ENCODE measurements at places on chromosomes 6 and 20.

- no peak for DNase-seq
These were observed 103.6 kb upstream of the SCGN start for GRCh38 chr6:25548451-25548850.

- DNase-seq, result no peak
These were observed 521.5 kb upstream of the IRAK1BP1 start for GRCh38 chr6:78345882-78346281.

DNA sequence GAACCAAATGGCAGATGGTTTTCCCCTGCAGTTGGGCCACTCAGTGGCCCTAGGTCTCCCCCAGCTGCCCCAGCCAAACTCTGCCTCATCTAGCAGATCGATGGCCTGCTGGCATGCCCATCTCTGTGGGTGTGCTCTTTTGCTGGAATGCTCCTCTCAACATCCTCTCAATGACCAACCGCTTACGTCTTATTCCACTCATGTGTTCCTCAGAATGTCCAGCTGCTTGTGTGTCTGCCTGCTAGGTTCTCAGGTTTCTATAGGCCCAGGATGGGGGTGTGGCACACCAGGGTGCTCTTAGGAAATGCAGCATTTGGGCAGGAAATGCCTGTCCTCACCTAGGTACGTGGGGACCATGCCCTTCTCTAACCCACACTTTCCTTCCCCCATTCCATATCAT lies 509.9 kb upstream of the SYNCRIP start:
- DNase-seq, result no peak

GRCh38 chr6:12596731-12597130 lies 119.8 kb upstream of the PHACTR1 start:
- no peak for DNase-seq

- DNase-seq, result no peak
These were observed 449.6 kb downstream of the RFPL4B start for GRCh38 chr6:112796712-112797111.

DNA sequence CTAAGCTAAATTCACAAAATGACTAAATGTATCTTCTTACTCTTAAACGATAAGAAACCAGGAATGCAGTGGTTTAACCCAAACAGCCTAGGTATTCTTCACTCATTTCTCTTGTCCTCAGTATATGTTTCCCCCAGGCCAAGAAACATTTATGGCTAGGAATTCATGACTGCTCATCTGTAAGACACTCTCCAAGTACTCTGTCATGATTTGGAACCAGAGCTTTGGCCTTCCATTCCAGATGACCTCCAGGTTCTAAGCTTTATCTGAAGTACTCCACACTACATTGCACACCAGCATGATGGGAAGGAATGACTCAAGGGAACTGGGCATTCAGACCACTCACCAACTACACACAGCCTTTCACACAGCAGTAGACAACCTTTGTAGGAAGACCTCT lies 29.3 kb downstream of the NT5E start:
- no peak for DNase-seq

DNA sequence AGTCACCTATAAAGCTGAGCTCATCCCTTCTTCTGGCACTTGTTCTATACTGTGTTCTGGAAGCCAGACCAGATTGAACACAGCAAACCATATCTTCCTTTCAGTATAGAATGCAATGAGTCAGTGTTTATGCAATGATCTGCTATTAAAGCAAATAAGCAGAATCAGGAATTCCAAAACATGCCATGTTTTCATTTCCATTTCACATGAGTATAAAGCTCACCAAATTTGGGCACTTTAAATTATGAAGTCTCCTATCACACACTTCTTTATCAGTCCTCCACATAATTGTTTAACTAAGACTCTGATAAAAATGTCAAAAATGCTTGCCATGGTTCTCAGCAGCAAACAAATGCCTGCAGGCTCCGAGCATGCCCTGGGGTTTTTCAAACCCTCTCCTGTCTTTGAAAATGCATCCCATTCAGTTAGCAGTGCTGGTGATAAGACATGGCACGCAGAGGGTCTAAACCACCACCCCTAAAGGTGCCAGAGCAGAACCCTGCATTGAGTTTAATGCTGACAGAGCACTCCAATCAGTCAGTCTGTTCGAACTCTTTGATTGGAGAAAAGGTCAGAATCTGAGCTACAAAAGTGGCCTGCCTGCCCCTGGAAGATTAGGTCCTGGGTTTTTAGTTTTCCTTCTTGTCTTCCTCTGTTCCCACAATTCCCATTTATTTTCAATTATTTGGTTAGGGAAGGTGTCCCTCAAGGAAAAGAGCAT lies 234.1 kb downstream of the GMPR start:
- no peak for DNase-seq

DNA sequence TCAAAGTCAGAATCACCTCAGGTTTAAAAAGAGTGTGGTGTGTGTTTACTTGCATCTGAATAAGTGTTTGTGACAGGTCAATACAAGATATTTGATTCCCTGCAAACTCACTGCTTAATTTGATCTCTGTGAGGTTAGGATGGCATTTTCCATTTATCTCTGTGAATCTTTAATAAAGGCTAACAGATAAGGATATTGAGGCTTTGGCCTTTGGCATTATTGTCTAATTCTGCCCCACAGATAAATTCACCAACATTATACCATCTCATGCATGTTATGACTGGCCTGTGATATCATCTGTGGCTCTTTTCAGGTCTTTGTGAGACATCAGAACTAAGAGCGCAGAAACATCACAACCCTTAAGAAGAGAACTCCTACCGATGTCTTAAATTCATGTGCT lies 84.7 kb downstream of the TRMT6 start:
- no peak for DNase-seq

- DNase-seq, result no peak
These were observed 51.9 kb upstream of the EXOC2 start for GRCh38 chr6:744666-745353.

DNA sequence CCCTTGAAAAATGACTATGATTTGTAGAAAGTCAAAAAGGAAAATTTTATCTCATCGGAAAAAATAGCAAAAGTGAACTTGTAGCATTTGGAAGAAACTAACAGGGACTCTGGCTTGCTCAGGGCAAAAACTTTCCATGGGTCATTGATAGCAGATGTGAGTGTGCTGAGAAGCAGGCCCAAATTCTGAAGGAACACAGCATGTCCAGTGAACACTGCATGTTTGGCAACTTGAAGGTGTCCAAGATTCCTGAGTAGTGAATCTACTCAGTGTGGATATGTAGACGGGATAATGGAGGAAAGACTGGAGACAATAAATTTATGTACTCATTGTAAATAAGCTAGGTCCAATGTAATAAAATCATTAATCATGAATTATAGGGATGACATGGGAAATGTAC lies 8.2 kb downstream of the SLC17A2 start:
- no peak for DNase-seq

GRCh38 chr20:40640667-40641066 lies 48.4 kb downstream of the MAFB start:
- DNase-seq, result no peak

- no peak for DNase-seq
These were observed 68.7 kb upstream of the CST7 start for GRCh38 chr20:24880356-24880755.

DNA sequence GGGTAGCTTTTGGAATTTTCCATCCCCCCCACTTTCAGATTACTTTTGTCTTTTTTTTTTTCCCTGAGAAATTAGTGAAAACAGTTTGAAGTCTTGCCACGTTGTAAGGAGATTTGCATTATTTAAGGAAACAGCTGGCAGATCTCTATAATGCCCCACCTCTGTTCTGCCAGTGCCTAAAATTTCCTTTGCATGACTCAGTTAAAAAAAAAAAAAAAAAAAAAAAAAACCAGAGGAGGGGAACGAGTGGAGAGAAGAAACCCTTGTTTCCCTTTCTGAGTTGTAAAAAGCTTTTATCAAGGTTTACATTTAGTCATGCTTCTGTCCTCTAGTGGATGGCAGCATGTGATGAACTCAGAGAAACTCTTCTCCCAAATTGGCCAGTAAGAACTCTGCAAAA lies 33.5 kb downstream of the CARMIL1 start:
- no peak for DNase-seq

GRCh38 chr6:78854546-78854945 lies 12.8 kb upstream of the IRAK1BP1 start:
- no peak for DNase-seq

DNA sequence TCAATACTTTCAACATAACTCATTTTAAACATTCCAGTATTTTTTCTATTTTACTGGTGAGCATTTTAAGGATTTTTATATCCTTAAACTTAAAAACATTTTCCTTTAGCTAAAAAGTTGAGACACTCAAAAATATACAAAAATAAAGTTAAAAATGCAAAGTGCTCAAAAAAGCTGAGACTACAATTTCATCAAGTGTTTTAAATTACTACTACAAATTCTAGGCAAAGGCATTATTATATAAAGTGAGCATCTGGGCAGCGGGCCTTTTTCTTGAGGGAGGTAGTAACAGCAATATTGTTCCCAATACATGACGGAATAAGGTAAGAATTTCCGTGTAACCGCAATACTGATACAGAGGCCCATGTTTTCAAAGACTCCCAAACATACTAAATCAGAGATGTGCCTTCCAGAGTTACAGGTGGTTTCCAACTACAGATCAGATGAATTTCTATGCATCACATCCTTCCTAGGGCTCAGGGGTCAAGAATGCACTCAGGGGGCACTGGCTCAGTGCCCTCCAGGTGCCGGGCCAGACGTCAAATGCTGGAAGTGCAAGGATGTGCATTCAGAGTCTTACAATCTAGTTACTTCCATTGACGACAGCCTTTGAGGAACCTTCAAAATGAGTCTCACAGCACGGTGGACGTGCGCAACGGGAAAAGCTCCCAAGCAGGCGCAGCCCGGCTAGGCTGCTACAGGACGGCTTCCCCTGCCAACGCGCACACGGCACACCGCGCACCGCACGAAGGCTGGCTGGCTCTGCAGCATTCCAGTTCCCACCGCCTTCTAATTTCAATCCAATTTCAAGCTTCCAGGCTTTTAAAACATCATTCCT lies 1.7 kb downstream of the PHF10 start:
- DNase-seq, result no peak

GRCh38 chr20:33685328-33686099 lies 671 bp downstream of the E2F1 start:
- DNase-seq, result no peak

GRCh38 chr20:8749986-8750385 lies 318.9 kb upstream of the PLCB4 start:
- no peak for DNase-seq

DNA sequence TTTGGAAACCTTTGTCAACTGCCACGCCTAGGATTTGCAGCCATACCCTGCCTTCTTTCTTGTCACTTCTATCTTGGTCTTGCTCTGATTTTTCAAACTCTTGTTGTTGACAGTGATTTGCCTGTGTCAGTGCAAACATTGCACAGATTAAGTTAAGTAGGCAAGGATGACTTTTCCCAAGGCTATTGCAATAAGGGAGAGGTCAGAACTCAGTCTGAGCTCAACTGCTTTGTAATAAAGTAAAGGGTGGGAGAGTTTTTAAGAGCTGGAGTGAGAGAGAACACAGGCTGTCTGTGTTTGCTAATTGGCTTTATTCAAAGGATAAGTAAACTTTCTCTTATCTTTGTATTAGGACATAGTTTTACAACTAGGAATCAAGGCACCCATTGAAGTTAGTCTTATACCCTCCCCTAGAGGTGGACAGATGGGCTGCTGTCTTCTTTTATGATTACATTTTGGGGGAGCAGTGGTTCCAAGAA lies 448.6 kb downstream of the PHF3 start:
- no peak for DNase-seq

DNA sequence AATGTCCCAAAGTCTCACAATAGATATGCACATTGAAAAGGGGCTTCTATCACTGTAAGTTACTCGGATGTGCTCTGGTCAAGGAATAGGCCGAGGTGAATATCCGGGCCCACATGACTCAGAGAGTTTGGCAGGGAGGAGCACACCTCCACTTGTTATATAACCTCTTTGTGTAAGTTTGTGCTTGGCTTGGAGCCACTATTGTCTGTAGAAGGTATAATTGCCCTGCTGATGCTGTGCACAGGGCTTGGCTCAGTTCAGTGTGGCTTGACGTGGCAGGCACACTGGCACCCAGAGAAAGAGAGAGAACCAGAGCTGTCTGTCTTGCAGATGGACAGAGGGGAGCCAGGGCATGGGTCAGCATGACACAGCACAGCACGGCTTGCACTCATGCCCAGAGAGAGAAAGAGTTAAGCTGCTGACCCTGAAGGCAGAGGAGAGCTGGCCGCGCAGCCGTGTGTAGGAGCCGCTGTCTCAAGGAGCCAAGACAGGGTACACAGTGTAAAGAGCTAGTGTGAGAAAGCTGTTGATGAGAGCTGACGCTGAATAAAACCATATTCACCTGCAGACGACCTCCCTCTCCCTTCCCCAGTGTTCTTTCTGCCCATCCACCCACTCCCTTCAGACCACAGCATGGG lies 482.5 kb downstream of the C6orf118 start:
- no peak for DNase-seq
